ENCODE measurements at places on chromosomes 12 and 14.

GRCh38 chr12:49865109-49865781, 22.3 kb upstream of the BCDIN3D start:
- DNase-seq = no peak

DNA sequence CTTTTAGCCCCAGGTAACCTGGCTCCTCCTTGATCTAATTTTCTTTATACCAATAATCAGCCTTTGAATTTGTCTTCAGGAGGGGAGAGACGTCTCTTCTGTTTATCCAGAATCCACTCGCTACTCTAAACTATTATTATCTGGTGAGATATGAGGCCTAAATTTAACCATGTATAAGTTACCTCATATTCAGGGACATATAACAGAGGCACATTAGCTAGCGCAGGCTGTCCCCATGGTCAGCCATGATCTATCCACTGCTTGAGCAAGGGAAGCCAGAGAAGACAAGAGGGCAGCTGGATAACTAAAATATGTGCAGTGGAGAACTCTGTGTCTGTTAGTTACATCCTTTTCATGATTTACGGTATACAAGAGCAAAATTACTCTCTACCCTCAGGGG, 481.0 kb downstream of the RAD51B start:
- DNase-seq = no peak

DNA sequence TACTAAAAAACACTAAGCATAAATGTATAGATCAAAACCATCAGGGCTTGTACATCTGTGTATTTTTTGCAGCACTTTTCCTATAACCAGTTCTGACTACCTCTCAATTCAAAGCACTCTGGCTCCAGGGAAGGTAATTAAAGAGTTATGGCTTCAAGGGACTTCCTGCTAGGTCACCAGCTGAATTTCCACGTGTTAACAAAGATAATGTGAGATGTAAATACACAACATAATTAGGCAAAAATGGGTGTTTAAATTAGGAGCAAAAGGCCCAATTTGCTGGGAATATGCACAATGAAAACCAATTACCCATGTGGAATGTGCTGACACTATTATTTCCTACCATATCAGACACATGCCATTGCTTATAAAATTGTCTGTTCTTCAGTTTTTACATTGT, 513.4 kb upstream of the FLRT2 start:
- DNase-seq = no peak

- no peak for DNase-seq
Measured at GRCh38 chr14:75174066-75174465, 2.3 kb downstream of the TMED10 start.

DNA sequence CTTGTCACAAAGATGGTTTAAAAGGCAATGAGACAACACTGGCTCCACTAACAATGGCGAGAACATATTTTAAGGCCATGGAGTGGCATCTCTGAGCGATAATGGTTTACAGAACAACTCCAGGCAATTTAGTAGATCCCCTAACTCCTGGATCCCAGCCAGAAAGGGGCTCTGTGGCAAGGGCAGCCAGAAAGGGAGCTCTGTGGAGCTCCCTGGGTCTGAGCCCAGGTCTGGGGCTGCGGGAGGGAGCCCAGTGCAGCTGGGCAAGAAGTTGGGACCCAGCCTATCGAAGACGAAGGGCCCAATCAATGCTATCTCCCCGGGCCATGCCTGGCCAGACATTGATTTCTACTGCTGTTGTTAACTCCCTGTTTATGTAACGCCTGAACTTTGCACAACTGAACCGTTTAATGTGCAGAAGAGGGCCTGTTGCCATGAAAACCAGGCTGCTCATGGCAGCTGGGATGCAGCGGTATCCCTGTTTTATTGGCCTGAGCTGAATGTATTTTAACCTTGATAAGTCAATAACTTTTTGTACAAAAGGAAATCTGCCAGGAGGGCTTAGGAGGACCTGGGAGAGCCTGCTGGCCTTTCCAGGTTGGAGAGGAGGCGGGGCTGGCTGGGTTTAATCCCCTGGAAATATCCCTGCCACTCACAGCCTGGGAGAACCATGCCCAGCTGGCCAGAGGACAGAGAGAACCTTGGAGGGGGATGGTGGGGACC, 6.7 kb upstream of the FAM222A start:
- DNase-seq = no peak

GRCh38 chr12:116583129-116583694, 24.0 kb downstream of the MAP1LC3B2 start:
- no peak for DNase-seq

GRCh38 chr12:63895841-63896240, 51.3 kb downstream of the SRGAP1 start:
- no peak for DNase-seq

- DNase-seq = no peak
Measured at GRCh38 chr14:88310449-88310848, 12.6 kb downstream of the KCNK10 start.
